ENCODE measurements at places on chromosomes 13 and 19.
A peak's percentile ranks its signal among the peaks of the same experiment; 100 is the strongest.

- peak; percentile 6 for DNase-seq
These were observed at the start of gene AMER2 for GRCh38 chr13:25171517-25172302. AMER2 (minus strand) TSS chr13:25172288; CDS start chr13:25171619, 669 bp downstream.

DNA sequence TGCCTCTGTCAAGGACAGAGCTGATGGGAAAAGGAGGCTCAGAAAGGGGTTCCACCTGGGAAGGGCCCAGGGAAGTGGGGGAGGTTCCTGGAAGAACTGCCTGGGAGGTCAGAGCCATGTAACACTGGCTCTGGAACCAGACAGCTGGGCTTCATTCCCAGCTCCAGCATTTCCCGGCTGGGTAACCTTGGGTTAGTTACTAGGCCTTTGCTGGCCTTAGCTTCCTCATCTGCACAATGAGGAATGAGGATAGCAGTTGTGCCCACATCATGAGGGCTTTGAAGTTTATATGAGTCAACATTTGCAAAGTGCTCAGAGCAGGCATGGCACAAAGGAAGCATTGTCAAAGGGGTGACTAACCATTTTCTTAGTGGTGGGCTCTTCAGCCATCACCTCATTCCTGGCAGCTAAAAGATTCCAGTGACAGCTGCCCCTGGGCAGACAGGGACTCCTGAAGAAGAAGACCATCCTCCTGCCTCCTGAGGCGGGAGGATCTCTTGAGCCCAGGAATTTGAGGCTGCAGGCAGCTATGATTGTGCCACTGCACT is 1.7 kb upstream of the DNAJB1 start:
- no peak for DNase-seq

DNA sequence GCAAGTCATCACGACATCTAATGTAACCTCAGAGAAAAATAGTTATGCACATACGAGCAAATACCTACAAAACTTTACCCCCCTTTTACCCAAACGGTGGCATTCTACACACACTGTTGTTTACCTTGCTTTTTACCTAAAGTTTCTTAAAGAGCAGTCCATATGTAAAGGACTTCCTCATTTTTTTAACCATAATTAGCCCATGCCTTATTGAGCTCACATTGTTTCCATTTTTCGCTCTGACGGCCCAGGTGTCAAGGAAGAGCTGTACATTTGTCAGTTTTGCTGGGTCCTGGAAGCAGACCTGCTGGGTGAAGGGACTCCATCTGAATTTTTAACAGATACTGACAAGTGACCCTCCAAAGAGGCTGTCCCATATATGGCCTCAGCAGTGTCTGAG is 89.4 kb downstream of the STK24 start:
- DNase-seq = no peak

GRCh38 chr13:74219566-74219965 is 85.4 kb upstream of the KLF12 start:
- DNase-seq = no peak

DNA sequence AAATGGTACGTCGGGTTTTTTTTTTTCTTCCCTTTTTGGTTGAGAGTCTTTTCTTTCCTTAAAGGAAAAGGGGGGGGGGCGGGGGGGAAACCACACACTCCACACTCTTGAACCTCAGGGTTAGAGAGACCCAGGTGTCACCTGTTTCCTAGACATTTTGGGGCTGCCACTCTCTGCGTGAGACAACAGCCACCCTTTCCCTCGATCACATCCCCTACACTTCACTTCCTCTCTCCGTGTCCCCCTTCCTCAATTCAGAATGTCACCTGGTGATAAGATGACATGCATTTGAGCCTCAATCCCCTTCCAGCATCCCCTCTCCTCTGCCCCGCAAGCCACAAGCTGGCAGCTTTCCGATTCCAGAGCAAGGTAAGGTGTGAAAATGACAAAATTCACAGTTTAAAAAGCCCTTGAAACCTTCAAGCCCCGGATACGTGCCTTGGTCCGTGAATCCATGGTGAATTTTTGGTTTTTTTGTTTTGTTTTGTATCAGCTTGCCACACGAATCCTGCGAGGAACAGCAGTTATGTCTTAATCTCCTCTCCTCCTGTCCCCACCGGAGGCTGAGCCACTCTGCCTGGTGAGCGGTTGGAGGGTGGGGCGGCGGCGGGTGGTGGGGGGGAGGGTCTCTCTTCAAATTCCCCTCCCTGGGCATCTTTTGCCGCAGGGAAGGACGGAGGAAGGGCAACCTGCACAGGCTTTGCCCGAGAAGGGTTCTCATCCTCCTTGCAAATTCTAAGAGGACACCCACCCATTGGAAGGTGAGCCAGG is 4.2 kb downstream of the PTPRS start:
- no peak for DNase-seq

DNA sequence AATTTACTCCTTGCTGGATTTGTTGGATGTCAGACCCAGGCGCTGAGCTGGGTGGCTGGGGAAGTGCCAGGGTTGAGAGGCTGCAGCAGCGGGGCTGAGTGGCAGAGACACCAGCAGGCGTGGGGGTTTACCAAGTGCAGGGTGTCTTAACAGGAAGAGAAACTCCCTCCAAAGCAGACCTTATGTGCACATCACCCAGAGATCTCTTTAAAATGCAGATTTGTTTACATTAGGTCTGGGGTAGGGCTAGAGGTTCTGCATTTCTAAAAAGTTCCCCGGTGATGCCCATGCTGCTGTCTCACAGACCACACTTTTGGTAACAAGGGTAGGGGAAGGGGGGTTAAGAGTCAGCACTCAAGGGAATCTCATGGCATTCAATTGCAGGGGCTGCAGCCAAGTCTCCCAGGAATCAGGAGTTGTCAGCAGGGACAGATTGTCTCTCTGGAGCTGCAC is 80.7 kb upstream of the OLFM4 start:
- peak; percentile 65 for DNase-seq

DNA sequence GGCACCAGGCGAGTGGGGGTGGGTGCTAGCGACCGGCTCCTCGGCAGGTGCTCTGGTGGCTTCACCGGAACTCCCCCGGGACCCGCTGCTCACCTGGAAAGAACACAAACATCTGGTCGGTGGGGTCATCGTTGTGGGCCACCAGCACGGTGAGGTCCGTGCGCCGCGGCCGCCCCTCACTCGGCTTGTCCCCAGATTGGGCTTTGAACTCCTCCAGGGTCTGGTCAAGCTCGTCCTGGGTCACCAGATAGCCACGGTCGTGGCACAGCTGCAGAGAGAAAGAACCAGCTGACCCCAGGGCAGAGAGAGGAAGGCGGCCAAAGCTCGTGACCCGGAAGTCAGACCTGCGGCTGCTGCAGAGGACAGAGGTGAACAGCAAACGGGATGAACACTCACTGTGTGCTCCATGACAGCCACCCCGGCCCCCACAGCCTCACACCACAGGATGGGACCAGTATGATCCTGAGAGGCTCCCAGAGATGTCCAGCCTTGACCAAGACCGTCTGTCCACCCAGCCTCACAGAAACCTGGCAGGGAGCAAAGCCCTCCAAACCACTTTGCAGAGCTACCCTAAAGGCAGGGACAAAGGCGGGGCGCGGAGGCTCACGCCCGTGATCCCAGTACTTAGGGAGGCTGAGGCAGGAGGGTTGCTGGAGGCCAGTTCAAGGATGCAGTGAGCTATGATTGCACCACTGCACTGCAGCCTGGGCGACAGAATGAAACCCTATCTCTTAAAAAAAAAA is 1.2 kb downstream of the POLR2E start:
- DNase-seq = no peak

GRCh38 chr19:46728693-46729339 is 11.9 kb upstream of the PRKD2 start:
- no peak for DNase-seq

DNA sequence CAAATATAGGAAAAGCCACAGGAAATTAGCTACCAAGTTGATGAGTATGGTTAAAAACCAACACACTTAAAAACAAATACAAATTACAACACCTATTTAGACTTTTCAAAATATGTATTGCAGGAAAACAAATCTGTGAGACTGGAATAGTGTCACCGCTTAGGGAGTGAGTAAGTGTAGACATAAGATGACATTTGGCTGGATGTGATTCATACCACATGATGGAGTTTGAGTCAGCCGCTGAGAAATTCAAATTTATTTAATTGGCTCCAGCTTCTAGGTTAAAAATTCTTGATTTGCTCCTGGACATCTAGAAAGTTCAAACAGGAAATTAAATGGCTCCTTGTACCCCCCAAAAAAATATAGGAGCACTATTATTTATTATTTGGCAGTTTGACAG is 531.7 kb downstream of the SLITRK1 start:
- DNase-seq = no peak

- no peak for DNase-seq
These were observed 5.5 kb upstream of the ZNF580 start for GRCh38 chr19:55635334-55635717.

DNA sequence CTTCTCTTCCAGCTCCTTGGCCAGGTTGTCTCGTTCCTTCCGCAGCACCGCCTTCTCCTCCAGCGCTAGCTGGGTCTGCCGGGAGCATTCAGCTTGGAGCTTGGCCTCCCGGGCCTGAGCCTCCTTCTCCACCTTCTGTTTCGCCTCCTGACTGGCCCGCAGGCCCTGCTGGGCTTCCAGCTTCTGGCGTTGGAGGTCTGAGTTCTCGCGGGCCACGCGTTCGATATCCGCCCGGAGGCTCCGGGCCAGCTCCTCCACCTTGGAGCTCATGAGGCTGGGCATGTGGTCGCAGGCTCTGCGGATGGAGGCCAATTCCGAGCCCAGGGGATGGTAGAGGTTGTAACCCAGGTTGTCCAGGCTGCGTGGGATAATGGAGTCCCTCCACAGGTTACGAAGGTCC is 11.8 kb downstream of the PLVAP start:
- DNase-seq = no peak

- no peak for DNase-seq
These were observed 4.9 kb downstream of the PTGER1 start for GRCh38 chr19:14470031-14470876.

GRCh38 chr13:53090461-53090860 is 61.8 kb downstream of the OLFM4 start:
- DNase-seq = no peak

GRCh38 chr13:34675626-34676025 is 266.4 kb upstream of the NBEA start:
- no peak for DNase-seq

GRCh38 chr19:47700934-47701716 is 12.1 kb upstream of the EHD2 start:
- no peak for DNase-seq

DNA sequence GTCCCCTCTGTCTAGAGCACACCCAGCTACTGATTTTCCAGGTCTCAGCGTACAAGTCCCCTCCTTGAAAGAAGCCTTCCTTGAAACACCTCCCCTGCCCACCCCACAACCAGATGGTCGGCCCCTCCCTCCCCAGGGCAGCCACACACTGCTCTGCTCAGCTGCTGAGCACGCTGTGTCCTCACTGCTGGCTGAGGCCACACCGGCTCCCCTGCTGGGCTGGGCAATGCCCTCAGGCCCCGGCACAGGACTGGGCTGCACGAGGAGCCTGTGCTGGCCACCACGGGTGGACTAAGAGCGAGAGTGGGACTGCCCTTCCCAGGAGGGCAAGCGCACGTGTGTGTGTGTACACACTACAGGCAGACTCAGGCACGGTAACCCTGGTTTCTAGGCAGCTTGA is 11.8 kb upstream of the RSPH6A start:
- DNase-seq = no peak

GRCh38 chr13:100566543-100566942 is 22.0 kb downstream of the GGACT start:
- no peak for DNase-seq

DNA sequence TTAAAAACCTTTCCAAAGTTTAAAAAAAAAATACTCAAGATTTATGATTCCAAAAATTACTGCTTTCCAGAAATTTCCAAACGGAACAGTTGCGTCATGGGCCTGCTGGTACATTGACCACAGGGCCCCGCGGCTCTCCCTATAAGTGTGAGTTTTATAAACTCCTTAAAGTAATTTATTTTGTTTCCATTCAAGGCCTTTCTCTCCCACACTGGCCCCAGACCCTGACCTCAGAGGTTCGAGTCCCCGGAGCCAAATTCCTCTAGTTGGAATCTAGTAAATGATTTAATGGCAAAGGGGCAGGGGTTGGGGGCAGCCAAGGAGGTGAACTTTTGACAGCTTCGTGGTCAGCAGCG is 97.5 kb downstream of the INSR start:
- DNase-seq = no peak

DNA sequence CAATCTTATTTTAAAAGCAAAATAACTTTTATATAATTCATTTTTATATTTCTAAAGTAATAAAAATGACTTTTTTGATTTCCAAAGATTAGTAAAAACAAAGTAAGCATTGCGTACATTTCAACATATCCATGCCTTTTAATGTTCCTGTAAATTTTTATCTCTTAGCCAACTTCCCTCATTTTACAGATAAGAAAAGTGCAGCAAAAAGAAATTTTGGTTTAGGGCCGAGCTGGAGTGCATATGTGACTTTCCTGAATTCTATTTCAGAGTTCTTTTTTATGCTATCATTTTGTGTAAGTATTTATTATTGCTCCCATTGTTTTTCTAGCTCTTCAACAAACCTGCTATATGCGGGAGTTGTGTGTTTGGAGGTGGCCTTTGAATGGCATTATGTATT is 195.3 kb downstream of the NHLRC3 start:
- no peak for DNase-seq

DNA sequence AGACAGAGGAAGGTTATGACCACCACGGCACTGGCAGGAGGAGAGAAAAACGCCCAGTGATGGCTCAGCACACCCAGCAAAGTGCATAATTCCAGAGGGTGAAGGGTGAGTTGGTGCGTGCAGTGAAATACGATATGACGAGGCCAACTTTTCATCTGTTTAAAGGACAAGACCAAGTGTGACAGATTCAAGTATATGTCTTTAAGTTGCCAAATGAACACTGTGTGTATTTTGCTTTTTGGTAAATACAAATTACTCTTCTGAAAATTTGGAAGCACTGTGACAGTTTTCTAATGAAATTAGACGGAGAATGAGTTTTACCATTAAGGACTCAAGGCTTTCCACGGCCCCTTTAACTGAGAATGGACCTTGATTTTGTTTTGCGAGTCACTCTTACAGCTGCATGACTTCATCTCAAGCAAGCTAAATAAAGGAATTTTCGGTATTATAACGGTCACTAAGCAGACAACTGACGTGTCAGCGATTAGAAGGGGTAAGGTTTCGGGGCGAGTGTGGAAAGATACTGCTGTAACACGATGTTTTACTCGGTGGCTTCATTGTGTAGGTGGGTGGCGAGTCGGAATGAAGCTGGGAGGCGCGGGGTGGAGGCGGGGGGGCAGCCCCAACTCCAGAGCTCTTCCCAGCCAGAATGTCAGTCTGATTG is 22.8 kb downstream of the COL4A2 start:
- DNase-seq = no peak

Data from NCI-H1694 treated with DMSO at 0.1 percent for 48 hours (cell line).